ENCODE measurements at places on chromosomes 4 and X.

DNA sequence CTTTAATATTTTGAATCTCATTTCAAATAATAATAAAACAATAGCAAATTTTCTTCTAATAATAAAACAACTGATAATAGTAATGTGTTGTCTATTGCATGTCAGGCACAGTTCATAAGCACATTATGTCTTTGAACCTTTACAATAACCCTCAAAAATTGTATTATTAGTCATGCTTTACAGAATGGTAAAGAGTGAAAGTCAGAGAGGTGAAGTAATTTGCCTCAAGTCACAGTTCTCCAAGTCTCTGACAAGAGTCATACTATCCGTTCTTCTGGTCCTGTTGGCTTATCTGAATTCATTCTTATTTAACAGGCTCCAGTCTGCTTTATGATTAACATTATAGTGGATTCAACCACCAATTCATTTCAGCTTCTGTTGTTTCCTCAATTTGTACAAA is 313.0 kb downstream of the AFF2 start:
- DNase-seq: no peak

DNA sequence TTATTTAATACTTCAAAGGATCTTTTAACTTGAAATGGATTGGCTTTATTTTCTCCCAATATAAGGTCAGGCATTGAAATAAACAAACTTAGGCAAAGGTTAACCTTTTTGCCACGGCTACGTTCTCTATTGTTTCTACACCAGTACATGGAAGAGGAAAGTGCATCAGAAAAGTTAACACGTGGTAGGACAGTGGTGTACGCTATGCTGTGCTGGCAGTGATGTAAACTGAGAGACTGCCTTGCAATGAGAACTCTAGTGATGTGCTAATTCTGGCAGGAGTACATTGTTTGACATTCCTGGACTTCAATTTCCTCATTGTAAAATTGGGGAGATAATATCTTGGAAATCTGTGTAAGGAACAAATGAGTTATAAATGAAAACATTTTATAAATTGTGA is 208.2 kb downstream of the TMA16 start:
- no peak for DNase-seq

DNA sequence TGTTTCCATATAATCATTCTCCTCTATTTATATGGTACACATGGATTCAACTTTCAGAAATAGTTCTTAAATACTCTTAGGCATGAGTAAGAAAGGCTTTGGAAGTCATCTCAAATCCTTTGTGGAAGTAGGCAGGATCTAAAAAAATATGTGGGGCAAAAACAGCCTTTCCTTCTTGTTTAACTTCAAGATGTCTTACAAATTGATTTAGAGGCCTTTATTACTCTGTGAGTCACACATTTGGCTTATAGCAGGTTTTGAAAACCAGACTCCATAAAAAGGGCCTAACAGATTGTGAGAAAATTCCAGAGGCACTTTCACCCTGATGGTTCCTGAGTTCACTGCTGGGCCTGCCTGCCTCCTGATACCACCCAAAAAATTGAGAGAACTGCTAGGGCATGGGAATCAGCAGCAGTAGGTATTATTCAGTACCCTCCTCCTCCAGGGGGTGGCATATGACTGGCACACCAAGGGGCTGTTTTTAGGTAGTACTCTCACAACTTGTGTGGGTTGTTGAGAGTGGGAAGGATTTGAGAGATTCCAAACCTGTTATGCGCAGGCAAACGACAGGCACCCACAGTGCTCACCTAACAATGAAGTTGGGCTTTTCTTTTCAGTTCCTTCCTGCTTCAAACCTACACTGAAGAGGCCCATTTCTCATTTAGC is 162.7 kb upstream of the MBNL3 start:
- peak; percentile 26 for DNase-seq

DNA sequence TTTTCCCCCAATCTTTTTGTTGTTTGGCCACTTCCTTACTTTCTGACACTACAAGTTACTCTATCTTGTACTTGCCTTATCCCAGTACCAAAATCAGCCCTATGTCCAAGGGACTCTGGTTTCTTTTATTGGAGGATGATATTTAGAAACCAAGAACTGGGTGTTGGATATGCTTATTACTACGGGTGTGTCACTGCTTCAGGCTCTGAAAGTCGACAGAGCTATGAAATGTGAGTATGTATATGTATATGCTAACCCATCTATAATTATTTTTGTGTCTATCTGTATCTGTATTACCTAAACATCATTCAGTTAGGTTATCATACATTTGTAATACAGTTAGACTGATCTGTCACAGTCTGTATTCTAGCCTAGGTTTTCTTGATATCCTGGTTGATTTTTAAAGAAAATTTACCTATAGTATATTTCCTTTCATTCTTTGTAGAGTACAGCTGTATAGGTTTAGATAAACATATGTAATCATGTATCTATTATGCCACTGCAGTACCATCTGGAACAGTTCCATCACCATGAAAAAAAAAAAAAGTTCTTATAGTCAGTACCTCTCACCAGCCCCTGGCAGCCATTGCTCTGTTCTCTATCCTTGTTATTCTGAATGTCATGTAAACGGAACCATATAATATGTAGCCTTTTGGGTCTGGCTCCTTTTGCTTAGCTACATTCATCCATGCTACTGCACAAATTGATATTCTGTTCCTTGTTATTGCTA is 18.1 kb downstream of the SEC24B start:
- DNase-seq: no peak

DNA sequence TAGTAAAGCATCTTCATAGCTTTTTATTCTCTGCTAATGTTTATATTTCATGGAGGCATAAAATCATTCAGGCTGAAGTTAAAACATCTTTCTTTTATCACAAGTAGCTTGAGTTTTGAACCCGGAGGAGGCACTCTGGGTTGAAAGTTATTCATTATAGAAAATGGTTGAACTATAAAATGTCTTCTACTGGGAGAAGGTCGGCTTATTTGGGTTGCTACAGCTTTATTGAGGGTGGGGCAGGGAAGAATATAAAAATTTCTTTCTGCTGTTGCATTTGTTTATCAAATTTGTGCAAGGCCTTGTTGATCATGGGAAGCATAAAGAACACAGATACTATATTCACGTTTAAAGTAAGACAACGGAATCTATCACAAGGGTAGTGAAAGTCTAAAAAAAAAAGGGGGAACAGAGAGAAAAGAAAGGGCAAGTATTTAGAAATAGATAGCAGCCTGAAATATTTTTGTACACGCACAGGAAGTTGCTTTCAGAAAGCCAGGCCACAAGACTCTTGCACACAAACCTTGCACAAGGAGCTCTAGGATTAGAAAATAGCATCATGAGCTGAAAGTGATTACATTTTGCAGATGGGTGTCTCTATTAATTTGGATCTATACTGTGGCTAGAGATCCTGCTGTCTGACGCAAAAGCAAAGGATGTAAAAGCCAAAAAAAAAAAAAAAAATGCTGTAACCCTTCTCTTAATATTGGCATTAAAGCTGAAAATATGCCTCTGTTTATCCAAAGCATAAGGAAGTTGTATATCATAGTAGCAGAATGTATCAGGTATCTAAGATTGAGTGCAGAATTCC is 37.2 kb upstream of the FAM9C start:
- no peak for DNase-seq

- no peak for DNase-seq
These were observed 92.5 kb downstream of the AREG start for GRCh38 chr4:74537459-74537858.

DNA sequence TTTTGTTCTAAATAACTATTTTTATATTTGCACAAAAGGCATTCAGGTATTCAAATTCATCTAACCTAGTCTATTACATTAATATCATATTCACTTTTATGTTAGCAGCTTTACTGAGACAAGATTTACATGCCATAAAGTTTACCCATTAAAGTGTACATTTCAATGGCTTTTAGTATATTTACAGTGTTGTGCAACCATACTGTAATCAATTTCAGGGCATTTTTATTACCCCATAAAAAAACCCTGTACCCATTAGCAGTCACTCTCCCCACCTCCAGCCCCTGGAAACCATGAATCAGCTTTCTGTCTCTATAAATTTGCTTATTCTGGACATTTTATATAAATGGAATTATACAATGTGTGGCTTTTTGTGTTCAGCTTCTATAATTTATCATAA is 95.9 kb upstream of the IL1RAPL1 start:
- DNase-seq: no peak

GRCh38 chrX:115189646-115190635 is 731 bp downstream of the RBMXL3 start:
- no peak for DNase-seq

DNA sequence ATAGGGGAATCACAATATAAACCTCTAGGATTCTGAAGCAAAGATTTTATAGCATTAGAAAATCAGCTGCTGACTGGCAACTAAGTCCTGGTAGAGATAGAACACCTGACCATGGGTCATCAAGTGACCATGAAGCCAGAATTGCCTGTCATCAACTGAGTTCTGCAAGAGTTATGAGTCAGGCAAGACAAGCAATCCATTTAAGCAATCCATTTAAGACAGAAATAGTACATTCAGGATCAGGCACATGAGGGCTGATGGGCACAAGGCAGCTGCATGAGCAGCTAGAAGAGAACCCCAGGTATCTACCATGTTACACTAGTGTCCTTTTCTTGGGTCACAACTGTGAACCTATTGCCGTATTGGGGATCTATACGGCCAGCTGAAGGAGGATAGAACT is 98.9 kb downstream of the SPRY1 start:
- no peak for DNase-seq

DNA sequence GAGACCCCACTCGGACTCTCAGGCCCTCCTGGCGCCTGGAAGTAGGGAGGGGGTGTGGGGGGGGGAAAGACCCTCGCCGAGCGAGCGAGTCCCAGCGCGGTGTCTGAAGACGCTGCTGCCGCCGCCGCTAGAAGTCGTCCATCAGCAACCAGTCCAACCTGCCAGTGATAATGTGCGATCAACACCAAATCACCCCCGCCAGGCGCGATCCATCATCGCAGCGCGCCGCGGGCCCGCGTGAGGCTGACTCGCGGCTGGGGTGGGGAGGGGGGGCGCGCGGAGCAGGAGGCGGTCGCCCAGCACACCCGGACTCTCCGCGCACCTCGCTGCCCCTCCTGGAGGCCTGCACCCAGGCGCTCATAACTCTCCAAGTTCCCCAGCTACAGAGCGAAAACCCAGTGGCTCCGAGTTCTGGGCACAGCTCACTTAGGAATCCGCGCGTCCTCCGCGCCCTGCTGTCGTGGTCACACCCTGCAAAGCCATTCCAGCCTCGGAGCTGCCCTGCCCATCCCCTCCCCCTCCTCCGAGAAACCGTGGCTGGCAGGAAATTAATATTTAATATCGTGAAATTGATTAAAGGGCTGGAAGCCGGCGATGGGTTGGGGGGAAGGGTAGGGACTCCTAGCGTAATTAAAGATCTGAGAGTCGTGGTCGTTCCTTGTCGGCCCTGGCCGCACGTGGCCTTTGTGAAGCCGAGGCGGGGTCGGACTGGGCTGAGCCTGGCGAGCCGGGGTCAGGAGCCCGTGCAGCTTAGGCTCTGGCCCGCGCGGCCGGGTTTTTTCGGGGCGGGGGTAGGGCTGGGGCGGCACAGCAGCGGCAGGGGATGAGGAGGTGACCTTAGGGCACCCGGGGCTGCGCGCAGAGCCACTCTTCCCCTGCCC is 58.1 kb upstream of the BCOR start:
- no peak for DNase-seq

GRCh38 chr4:851701-852430 is 25.9 kb upstream of the CPLX1 start:
- no peak for DNase-seq

DNA sequence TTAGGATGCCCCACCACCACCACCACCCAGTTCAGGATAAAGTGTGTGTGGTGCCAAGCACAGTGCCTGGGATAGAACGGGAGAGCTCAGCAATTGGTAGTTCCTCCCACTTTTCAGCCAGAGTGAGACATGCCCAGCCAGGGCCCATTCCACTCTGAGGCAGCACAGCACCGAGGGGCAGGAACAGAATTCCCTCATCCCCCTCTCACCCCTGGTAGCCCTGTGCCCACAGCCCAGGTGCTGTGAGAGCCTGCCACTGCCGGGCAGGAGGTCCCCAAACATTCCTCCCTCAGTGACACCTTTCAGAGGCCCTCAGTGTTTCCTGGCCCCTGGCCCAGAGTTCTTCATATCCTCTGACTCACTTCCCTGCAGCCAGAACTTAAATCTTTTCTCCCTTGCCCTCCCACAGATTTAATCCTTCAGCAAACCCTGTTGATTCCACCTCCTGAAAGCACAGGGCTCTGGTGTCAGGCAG is 8.1 kb downstream of the RIPPLY1 start:
- peak; percentile 76 for DNase-seq

- DNase-seq: peak; percentile 56
These were observed 1.6 kb downstream of the REST start for GRCh38 chr4:56909086-56909894.

DNA sequence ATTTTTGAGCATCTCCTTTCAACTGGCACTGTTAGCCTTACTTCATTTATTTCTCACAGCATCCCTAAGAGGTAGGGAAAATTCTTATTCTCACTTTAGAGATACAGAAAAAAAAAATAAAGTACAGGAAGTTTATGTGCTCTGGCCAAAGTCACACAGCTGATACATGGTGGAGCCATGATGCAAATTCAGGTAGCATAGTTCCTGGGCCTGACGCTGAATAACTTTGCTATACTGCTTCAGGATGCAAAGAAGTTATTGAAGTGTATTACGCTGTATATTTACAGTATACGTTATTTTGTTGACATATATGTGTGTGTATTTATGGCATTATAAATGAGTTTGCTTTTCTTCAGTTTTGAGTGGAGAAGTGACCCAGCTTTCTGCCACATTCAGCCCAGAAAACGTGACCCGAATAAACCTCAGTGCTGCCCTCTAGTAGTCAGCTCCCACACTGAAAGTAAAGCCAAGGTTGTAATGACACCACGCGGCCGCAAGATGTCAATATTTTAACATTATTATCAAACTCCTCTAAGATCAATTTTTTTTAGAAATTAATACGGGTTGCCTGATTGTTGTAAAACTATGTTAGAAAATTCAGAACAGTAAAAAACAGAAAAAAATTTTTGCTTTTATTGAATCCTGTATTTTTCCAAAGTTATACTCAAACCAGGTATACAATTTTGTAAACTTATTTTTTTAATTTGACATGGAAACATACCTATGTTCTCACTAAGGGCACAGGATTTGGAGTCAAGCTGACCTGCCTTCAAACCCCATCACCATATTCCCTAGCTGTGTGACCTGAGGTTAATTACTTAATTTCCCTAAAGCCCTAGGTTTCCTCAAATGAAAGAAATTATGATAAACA is 3.8 kb upstream of the GUCY2F start:
- DNase-seq: peak; percentile 81

- peak; percentile 29 for DNase-seq
These were observed 110.7 kb downstream of the WDFY3 start for GRCh38 chr4:84855774-84856173.

DNA sequence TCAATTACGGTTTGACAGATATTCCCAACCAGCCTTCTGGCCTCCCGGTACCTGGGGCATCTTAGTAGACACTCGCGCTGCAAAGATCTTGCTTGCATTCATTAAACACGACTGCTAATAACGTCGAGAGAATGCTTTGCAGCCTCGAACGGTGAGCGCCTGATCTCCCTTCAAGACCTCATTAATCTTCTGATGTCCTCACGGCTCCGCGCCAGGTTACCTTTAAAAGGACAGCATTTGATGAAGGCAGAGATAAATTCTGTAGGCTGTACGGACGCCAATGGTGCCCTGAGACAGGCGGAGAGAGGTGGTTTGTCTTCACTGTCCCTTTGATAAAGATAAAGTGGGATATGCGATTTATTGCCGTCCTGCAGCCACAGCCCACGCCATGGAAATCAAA is 64.2 kb downstream of the SHOX start:
- DNase-seq: no peak

GRCh38 chr4:161486461-161486860 is 677.3 kb downstream of the FSTL5 start:
- no peak for DNase-seq

GRCh38 chrX:44698357-44698756 is 145.5 kb upstream of the DUSP21 start:
- DNase-seq: no peak

Measured in astrocyte of the spinal cord (primary cell).